ENCODE measurements at places on chromosomes 7 and 10. TPM values are rescaled to one million over a fixed set of nuclear protein-coding genes. Genes with fewer than 3 reads are reported as not detected.

The C10orf62 gene
- not detected for total RNA-seq

The FAM237B gene
- not detected for total RNA-seq

The NUDT5 gene
- total RNA-seq = 68.4 TPM

The FAM24B gene
- 7.9 TPM for total RNA-seq

The WDFY4 gene
- total RNA-seq = under 0.01 TPM

The GATAD1 gene
- 16.3 TPM for total RNA-seq

The TMEM176B gene
- total RNA-seq = not detected

The LIPM gene
- not detected for total RNA-seq

The IL6 gene
- 0.53 TPM for total RNA-seq

The DDC gene
- 0.26 TPM for total RNA-seq

The CPVL gene
- total RNA-seq = not detected

The TSPAN33 gene
- total RNA-seq = 1.7 TPM

The PKD1L1 gene
- total RNA-seq = 0.26 TPM

The CYP2W1 gene
- total RNA-seq = not detected

The AS3MT gene
- total RNA-seq = 2.1 TPM

The MMD2 gene
- not detected for total RNA-seq

The RADIL gene
- under 0.01 TPM for total RNA-seq

The SOSTDC1 gene
- not detected for total RNA-seq

The RNF32 gene
- 1.8 TPM for total RNA-seq

The PIP gene
- total RNA-seq = not detected

The MMP21 gene
- not detected for total RNA-seq

The ASAH2 gene
- total RNA-seq = 1.6 TPM

The CBX3 gene
- 87.7 TPM for total RNA-seq

The SPAM1 gene
- not detected for total RNA-seq

The NUTM2A gene
- total RNA-seq = 0.26 TPM

The HOXA9 gene
- not detected for total RNA-seq

The IL2RA gene
- not detected for total RNA-seq

The GHRHR gene
- not detected for total RNA-seq

The CPEB3 gene
- 3.3 TPM for total RNA-seq

The COMMD3 gene
- total RNA-seq = 32.9 TPM

The AMZ1 gene
- not detected for total RNA-seq

The TSPAN13 gene
- total RNA-seq = 32.6 TPM

The UFSP1 gene
- total RNA-seq = 4.2 TPM

The ADAM12 gene
- total RNA-seq = 1.8 TPM

The OPTN gene
- total RNA-seq = 98.3 TPM

The VWA2 gene
- 1.8 TPM for total RNA-seq

The GSTO2 gene
- total RNA-seq = 29.2 TPM

The ABCC2 gene
- total RNA-seq = 0.53 TPM

The TACC2 gene
- total RNA-seq = 13.4 TPM

The TFPI2 gene
- total RNA-seq = 2.8 TPM

The C10orf90 gene
- not detected for total RNA-seq

The ZNF92 gene
- total RNA-seq = 4.0 TPM

The CNPY1 gene
- total RNA-seq = not detected

The RHOBTB1 gene
- total RNA-seq = 3.5 TPM

The RPS24 gene
- total RNA-seq = 2,740 TPM

The AEBP1 gene
- total RNA-seq = 0.26 TPM

The HOXA7 gene
- not detected for total RNA-seq

The H2BK1 gene
- total RNA-seq = not detected

The SEMA3E gene
- total RNA-seq = 0.13 TPM

The MSMB gene
- total RNA-seq = 16.4 TPM

The IKZF1 gene
- under 0.01 TPM for total RNA-seq

The ANKRD2 gene
- 0.26 TPM for total RNA-seq

The SPDYE17 gene
- total RNA-seq = not detected

The NCF1 gene
- total RNA-seq = 3.2 TPM

The VAX1 gene
- not detected for total RNA-seq

The FAM25G gene
- total RNA-seq = 1.4 TPM

The BHLHA15 gene
- total RNA-seq = 2.3 TPM

The CDC14C gene
- total RNA-seq = not detected
